ENCODE measurements at places on chromosomes 3 and 15. TPM values are rescaled to one million over a fixed set of nuclear protein-coding genes. Genes with fewer than 3 reads are reported as not detected.

- DNase-seq, result no peak
Observed at GRCh38 chr15:42065468-42065867, 28.9 kb downstream of the PLA2G4D start.

DNA sequence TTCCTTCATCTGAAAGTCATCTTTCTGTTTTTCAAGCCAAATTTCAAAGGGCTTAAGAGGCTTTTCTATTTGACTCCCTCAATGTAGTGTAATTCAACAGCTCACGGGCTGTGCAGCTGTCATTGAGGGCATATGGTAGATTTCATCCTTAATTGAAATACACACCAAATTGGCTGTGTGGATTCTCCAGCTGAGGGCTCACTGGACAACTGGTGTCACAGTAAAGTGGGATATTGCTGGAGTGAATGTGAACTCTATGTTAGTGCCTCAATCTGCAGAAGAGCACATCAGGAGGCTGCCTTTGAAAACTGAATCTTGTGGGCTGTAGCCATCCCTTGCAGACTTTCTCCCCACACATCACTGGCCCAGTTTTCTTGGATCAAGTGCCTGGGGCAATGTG, 120.1 kb downstream of the GALK2 start:
- peak; percentile 13 for DNase-seq

GRCh38 chr15:74209997-74210671, 7.5 kb upstream of the STRA6 start:
- DNase-seq, result peak; percentile 89

Gene SLC51A
- total RNA-seq, result not detected

DNA sequence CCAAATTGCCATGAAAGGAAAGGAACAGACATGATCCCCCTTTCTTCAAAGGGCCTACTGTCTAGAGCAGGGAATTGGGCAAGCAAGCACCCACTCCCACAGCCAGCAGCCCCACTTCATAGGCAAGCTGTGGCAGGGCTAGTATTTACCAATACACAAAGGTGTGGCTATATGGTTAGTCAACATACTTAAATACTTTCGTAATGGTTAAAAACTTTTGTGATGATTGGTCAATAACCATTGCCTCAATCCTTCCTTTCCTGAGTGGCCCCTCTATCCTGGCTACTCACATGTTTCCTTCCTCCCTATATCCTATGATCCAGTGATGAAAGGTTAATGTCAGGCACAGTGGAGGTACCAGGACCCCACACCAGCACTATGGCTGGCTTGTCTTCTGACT, 30.1 kb upstream of the ARL8B start:
- no peak for DNase-seq

GRCh38 chr3:169146866-169147237, 516.7 kb downstream of the MECOM start:
- peak; percentile 56 for DNase-seq

- DNase-seq, result peak; percentile 29
Observed at GRCh38 chr3:71652781-71653413, 69.4 kb upstream of the FOXP1 start.

DNA sequence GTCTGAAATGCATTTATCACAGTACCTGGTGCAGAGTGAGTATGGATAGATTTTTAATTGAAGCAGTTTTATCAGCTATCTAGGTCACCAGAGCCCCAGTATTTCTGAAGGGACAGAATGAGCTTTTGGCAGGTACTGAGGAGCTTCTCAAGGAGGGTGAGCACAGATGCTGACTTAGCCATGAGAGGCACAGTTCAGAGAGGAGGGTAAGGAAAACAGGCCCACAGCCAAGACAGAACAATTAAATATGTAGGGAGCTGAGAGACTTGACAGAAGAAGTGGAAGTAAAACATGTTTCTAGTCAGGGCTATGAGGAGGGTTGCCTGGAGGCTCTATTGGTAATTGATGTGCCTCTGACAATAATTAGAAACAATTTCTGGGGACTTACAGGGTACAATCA, 20.1 kb downstream of the ZNF80 start:
- no peak for DNase-seq

- DNase-seq, result peak; percentile 66
Observed at GRCh38 chr3:56839784-56840715, 38.3 kb upstream of the ARHGEF3 start.

- no peak for DNase-seq
Observed at GRCh38 chr3:52236424-52236886, 2.5 kb downstream of the TWF2 start.

GRCh38 chr3:77096966-77097890, 57.3 kb downstream of the ROBO2 start:
- DNase-seq, result no peak

Gene ISL2
- 4.4 TPM for total RNA-seq

DNA sequence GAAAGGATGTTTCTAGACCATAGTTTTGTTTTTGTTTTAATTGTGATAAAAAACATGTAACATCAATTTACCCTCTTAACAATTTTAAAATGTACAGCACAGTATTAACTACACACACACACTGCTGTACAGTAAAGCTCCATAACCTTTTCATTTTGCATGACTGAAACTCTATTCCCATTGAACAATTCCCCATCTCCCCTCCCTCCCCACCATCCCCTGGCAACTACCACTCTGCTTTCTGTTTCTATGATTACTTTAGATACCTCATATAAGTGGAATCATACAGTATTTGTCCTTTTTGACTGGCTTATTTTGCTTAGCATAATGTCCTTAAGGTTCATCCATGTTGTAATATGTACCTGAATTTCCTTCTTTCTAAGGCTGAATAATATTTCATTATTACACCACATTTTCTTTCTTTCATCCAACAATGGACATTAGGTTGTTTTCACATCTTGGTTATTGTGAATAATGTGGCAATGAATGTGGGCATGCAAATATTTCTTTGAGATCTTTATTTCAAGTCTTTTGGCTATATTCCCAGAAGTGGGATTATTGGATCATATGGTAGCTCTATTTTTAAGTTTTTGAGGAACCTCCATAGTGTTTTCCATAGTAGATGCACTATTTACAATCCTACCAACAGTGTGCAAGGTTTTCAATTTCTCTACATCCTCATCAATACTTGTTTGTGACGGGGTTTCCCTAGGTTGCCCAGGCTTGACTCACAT, 10.7 kb downstream of the CHST14 start:
- DNase-seq, result no peak

Gene OCA2
- total RNA-seq, result not detected

GRCh38 chr3:45275006-45275704, 49.1 kb upstream of the TMEM158 start:
- no peak for DNase-seq

All from M059J (cell line).